Dermis blood vessel endothelial cell (primary cell): ENCODE measurements at places on chromosomes 13 and 19. TPM values are rescaled to one million over a fixed set of nuclear protein-coding genes. Genes with fewer than 3 reads are reported as not detected.

GRCh38 chr19:58555369-58555885 lies 522 bp upstream of the CHMP2A start:
- no peak for DNase-seq

- no peak for DNase-seq
Measured at GRCh38 chr13:90622541-90622940, 724.9 kb upstream of the MIR17HG start.

DNA sequence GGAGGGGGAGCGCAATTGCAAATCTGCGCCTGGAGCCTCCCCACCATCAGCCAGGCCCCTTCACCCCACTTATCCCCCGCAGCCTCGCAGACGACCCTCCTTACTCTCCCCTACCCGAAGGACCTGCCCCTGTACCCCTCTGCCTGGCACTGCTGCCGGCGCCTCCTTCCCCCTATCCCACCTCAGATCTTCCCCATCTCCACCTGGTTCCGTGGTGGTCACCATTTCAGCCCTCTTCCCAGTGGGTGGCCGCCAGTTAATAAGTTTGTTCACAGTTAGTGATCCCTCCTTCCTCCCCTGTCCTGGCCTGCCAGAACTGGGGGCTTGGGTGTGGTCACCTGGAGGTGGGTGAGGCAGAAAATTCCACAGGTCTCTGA lies 397 bp downstream of the SLC44A2 start:
- no peak for DNase-seq

DNA sequence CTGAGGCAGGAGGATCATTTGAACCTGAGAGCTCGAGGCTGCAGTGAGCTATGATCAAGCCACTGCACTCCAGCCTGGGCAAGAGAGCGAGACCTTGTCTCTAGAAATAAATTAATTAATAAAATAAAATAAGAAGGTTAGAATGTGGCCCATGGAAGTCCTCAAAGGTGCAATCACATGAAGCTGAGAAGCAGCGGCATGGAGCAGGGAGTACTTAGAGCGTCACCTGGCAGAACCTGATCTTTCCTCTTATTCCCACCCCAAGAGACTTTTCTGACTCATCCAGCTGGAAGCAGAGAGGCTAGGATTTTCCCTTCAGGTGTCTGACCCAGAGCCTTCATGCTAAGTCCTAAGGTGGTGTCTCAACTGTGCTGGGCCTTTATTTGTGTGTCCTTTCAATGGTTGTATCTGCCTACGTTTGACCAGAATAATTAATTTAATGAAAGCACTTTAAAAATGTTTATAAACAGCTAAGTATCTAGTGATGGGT lies 8.9 kb upstream of the MRPS31 start:
- no peak for DNase-seq

DNA sequence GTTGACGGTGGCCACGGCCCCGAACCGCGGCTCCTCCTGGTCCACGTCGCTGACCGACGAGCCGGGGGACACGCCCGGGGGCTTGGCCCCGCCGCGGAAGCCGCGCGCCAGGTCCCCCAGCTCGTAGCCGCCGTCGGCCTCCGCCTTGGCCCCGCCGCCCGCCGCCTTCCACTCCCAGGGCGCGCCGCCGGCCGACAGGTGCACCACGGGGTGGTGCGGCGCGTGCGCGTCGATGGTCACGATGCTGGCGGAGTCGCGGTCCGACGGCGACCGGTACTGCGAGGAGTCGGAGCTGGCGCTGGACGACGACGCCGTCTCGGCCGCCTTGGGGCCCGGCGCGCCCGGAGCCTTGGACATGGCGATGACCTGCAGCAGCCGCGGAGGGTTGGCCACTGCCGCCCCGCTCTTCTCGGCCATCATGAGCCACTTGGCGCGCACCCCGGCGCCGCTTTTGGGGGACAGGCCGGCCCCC lies 9.0 kb downstream of the PLPPR3 start:
- no peak for DNase-seq

- no peak for DNase-seq
Measured at GRCh38 chr19:45173816-45174215, 4.2 kb downstream of the TRAPPC6A start.

The LGI4 gene
- 0.34 TPM in 1 of 2 replicates, not detected in the other for total RNA-seq

DNA sequence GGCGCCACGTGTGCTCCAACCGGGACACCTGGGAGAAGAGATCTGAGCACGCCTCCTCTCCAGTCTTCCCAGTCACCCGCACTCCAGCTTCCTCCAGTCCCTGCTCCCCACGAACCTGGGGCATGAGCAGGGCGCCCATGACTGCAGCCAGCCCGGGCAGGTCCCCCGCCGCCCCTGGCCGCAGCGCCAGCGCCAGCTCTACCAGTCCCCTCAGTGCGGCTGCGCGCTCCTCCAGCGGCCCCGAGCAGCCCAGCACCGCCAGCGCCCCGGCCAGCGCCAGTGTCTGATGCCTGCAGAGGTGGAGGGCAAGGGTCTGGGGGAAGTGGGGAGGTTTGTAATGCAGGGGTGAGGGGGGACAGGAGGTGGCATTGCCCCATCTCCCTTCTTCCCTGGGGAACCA lies 13.1 kb downstream of the SH2D3A start:
- no peak for DNase-seq

The ZNF442 gene
- total RNA-seq = 2.7 and 4.3 TPM in 2 replicates

DNA sequence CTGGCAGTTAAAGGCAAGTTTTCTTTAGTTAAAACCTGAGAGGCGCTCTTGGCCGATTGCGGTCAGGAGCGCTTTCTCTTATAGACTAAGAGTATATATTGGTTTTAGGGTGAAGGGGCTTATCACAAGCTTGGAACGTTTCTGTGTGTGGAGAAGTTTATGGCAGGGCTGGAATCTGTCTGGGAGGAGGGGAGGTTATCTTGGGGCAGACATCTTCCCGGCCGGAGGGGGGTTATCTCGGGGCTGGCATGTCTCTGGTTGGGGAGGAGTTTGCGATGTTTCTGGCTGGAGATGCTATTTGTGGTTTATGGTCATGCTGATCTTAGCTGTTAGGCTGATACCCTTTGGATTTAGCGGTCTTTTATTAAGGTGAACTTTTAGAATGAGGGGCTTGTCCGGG lies 18.3 kb downstream of the KDM4B start:
- no peak for DNase-seq

GRCh38 chr13:42561752-42562467 lies 12.0 kb upstream of the TNFSF11 start:
- DNase-seq = no peak

GRCh38 chr13:105048677-105049076 lies 1486.8 kb downstream of the EFNB2 start:
- DNase-seq = no peak

The GPC6 gene
- 0.14 and 0.17 TPM in 2 replicates for total RNA-seq

The FRY gene
- total RNA-seq = 127 TPM in 2 replicates

DNA sequence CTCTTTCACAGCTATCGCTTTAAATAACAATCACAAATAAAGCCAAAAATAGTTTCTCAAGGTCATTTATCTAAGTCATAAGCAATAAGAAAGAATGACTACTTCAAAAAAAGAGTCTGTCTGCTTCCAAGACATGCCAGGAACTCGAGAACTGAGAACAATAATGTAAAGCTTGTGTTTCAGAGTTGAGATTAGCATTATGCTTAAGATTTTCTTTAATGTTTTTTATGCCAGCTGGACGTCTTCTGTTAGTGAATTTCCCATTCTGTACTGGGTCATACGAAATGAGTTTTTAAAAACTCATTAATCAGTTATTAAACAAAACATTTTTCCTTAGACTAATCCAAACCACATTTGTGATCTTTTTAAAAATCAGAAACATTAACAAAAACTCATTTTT lies 3.2 kb upstream of the SPRYD7 start:
- no peak for DNase-seq

GRCh38 chr13:51025245-51025905 lies 85.7 kb downstream of the C13orf42 start:
- DNase-seq = no peak

- DNase-seq = peak; percentile 73
Measured at GRCh38 chr19:49497047-49497788, 984 bp downstream of the RPS11 start.

DNA sequence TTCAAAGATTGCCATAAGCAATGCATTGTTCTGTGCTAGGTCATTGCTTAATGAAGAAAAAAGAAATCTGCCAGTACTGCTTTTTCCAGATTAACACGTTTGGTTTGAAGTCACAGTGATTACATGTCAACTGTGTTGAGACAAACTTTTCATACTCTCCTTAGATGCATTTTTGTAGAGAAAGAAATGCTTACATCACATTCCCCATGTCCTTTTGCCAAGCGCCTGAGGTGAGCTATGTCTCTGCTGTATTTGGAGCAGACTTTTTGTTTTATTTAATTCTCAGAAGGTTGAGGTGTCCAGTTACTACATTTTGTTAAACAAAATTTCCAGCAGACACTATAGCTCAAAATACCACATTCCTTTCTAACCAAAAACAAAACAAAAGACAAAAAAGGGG lies 16.2 kb downstream of the LACC1 start:
- no peak for DNase-seq
